Thyroid gland (tissue), 4 donors: ENCODE measurements at places on chromosomes 12 and 14.
A peak's percentile ranks its signal among the peaks of the same experiment; 100 is the strongest.

GRCh38 chr12:124625867-124626675, 58.7 kb upstream of the NCOR2 start:
- H3K4me1 ChIP-seq, result peaks cover 26% of the 10 kb centered on the region
- peak; percentile 50 for DNase-seq
- no peaks in the 10 kb centered on the region for H3K27me3 ChIP-seq
- no peak overlapping the region for H3K4me3 ChIP-seq
- H3K36me3 ChIP-seq, result no peaks in the 10 kb centered on the region

- H3K4me1 ChIP-seq, result peaks cover 7% of the 10 kb centered on the region
- no peaks in the 10 kb centered on the region for H3K36me3 ChIP-seq
- H3K27ac ChIP-seq, result peak overlapping the region; percentile 96
- H3K4me3 ChIP-seq, result peak overlapping the region; percentile 50
These were observed 1.3 kb downstream of the TMEM233 start for GRCh38 chr12:119594772-119595445.

- no peak overlapping the region for H3K27ac ChIP-seq
- no peaks in the 10 kb centered on the region for H3K36me3 ChIP-seq
- H3K27me3 ChIP-seq, result no peaks in the 10 kb centered on the region
- no peak overlapping the region for H3K4me3 ChIP-seq
- H3K4me1 ChIP-seq, result no peaks in the 10 kb centered on the region
These were observed 257.8 kb downstream of the DPF3 start for GRCh38 chr14:72636094-72636493.

- DNase-seq, result no peak
- H3K27me3 ChIP-seq, result no peaks in the 10 kb centered on the region
- H3K27ac ChIP-seq, result peak overlapping the region; percentile 89
- no peak overlapping the region for H3K4me3 ChIP-seq
- no peaks in the 10 kb centered on the region for H3K36me3 ChIP-seq
These were observed 88.1 kb upstream of the DHRS4 start for GRCh38 chr14:23865502-23865901.

- no peaks in the 10 kb centered on the region for H3K4me1 ChIP-seq
- H3K4me3 ChIP-seq, result no peak overlapping the region
- no peak for DNase-seq
- no peaks in the 10 kb centered on the region for H3K36me3 ChIP-seq
- no peak overlapping the region for H3K27ac ChIP-seq
These were observed 140.9 kb upstream of the SRRM4 start for GRCh38 chr12:118840399-118840798.
